GM19239 (cell line): ENCODE measurements at places on chromosomes 12 and 14.
A peak's percentile ranks its signal among the peaks of the same experiment; 100 is the strongest.

- DNase-seq: no peak
These were observed 27.8 kb downstream of the PELI2 start for GRCh38 chr14:56145965-56146364.

GRCh38 chr14:73620268-73620667 is 8.0 kb downstream of the ACOT6 start:
- no peak for DNase-seq

- DNase-seq: peak; percentile 52
These were observed 729 bp upstream of the MLEC start for GRCh38 chr12:120686151-120686689.

DNA sequence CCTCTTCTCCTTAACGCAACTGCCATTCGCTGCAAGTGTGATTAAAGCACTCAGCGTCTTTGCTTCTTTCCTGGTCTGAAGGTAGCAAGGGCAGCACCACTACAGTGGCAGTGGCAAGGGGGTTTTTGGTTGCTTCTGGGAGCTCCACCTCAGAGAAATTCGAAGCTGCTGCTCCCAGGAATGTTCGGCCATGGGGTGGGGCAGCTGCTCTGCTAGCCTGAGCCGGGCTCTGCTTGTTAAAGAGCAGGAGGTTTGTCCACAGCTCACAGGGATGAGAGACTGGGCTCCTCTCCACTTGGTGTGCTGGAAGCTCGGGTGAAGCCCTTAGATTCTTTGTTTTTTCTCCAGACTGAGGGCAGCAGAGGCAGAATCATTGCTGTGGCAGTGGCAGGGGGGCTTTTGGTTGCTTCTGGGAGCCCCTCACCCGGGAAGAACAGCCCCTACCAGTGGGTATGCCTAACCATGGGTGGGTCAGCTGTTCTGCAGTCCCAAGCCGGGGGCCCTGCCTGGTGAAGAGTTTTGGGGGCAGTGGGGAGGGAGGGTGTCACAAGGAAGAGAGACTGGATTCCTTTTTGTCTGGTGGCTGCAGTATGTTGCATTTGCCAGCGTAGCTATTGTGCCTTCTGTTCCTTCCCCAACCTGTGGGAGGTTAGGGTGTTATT is 340.2 kb downstream of the AEBP2 start:
- no peak for DNase-seq

- no peak for DNase-seq
These were observed 71.7 kb upstream of the RAP1B start for GRCh38 chr12:68538726-68539614.

GRCh38 chr14:25055992-25056687 is 6.2 kb upstream of the STXBP6 start:
- no peak for DNase-seq

DNA sequence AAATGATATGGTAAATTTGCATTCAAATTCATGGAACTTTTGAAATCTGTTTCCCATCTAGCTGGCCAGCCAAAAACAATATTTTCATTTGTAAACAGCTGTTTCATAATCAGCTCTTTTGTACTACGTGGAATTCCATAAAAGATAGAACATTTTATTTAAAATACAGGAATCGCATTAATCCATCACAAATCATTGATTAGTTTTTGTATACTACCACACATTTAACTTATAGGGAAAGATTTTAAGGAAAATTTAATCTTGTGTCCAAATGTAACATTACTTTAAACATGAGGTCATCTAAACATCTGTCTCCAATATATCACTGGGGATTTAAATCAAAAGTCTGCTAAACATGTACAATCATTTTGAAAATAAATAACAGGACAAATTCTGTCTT is 33.5 kb downstream of the SLC25A21 start:
- DNase-seq: no peak

DNA sequence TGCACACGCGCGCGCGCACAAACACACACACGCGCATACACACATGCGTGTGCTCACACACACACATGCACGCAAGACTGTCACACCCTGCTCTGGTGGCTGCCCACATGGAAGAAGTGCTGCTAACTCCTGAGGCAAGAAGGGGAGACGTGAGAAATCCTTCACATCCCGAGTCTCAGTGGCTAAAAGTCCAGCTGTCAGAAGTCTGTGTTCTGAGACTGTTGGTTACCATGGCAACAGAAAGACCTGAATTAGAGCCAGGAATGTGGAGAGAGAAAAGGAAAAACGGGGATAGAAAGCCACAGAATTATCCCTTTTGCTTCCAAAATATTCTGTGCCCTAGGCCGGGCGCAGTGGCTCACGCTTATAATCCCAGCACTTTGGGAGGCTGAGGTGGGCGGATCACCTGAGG is 71.2 kb downstream of the PPFIBP1 start:
- DNase-seq: no peak

- DNase-seq: no peak
These were observed 153.2 kb downstream of the CALM1 start for GRCh38 chr14:90549794-90550641.
